HS-5 (cell line): ENCODE measurements at places on chromosomes 13 and 19.

DNA sequence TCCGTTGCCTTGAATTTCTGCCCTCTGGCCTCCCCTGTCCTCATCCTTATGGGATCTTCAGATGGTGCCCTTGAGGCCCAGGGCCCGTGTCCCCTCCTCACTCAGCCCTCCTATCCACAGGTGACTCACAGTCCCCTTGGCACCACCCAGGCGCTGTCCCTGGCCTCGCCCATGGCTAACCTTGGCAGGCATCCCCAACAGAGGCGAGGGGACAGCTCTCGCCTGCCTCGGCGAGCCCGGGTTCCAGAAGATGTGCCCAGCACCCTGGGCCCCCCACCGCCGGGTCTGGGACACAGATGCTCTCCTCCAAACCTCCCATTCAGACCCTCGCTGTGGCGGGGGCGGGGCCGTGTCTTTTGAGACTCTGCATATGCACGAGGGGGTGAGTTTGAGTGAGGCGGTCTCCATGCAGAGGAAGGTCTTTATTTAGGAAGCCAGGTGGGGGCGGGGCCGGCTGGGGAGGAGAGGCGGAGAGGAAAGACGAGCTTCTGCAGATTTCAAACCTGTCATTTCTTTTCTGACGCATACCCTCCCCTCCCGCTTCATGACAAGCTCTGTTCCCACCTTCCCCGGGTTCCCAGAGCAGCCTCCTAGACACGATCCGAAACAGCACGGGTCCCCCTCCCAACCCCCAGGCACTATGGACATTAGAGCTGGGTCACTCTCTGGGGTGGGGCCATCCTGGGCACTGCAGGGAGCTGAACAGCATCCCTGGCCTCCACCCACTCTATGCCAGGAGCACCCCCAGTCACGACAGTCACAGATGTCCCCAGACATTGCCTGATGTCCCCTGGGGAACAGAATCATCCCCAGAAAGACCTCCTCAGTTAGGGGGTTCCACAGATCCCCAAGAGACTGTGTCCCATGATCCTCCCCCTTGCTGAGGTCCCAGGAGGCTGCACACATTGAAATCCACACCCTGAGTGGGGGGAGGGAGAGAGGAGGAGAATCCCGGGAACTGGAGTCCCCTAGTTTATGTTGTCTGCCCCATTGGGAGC is 48.5 kb downstream of the GNG7 start:
- DNase-seq, result no peak

DNA sequence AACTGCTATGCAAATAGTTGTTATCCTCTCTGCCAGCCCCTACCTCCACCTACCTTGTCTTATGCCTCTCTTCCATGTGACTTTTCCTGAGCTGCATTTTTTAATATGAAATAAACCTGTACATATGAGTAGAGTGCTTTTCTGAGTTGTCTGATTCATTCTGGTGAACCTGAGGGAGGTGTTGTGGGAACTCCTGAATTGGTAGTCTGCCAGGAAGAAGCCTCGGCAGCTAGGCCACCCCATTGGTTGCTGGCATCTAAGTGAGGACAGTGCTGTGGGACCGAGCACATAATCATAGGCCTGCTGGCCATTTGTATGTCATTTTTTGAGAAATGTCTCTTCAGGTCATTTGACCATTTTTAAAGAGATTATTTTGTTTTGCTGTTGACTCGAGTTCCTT is 1146.8 kb downstream of the UQCRFS1 start:
- no peak for DNase-seq

- no peak for DNase-seq
These were observed 300.5 kb downstream of the NALCN start for GRCh38 chr13:101115762-101116171.

DNA sequence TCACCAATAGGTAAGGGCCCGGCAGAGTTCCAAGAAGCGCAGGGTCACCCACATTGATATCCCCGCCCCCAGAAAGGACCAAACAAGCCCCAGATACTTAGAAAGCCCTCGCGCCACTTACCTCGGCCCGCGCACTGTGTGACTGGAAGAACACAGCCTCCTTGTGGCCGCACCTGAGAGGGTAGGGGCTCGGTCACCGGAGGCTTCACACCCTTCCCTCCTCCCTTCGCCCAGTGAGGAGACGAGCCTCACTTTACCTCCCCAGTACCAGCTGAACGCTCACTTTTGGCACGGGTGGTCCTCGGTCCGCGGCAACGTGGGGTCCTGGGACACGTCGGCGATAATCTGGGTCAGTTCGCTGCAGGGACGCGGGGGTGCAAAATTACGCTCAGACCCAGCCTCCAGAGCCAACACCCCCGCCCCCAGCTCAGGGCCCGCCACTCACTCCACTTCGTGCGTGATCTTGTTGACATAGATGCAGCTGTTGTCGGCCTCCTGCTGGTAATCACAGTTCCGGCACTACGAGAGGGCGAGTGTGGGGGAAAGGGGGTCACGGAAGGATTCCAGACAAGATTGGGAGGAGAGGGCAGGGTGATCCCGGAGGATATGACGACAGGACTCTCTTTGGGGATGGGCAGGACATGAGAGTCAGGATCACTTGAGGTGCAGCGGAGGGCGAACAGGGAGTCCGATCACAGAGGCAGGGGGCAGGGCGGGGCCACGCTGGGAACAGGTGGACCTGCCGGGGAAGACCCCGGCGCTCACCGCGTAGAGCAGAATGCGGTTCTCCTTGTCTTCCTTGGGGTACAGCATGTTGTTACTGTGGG is 568 bp downstream of the POLR2I start:
- DNase-seq, result no peak

DNA sequence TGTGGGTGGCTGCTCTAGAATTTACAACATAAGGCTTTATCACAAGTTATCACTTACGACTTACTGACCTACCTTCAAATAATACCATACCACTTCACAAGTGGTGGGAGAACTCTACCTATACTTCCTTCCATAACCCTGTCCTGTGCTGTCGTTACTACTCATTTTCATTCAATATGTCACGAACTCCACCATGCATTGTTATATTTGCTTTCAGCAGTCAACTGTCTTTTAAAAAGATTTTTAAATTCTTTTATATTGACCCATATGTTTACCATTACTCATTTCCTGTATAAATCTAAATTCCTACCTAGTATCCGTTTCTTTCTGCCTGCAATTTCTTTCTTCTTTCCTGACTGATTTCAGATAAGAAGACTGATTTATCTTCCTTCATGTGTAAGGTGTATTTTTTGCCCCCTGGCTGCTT is 200.0 kb downstream of the KLF12 start:
- no peak for DNase-seq
